Activated T-helper 2 cell treated with anti-CD3 and anti-CD28 coated beads, Interferon-gamma antibody, Interleukin-2, Interleukin-4, amounts not matched to agents 10 μg/mL and 5 μg/mL and 100 μg/mL, durations not matched to agents 14 hours and 24 hours and 36 hours (primary cell): ENCODE measurements at places on chromosomes 2 and 18. TPM values are rescaled to one million over a fixed set of nuclear protein-coding genes. Genes with fewer than 3 reads are reported as not detected.

DNA sequence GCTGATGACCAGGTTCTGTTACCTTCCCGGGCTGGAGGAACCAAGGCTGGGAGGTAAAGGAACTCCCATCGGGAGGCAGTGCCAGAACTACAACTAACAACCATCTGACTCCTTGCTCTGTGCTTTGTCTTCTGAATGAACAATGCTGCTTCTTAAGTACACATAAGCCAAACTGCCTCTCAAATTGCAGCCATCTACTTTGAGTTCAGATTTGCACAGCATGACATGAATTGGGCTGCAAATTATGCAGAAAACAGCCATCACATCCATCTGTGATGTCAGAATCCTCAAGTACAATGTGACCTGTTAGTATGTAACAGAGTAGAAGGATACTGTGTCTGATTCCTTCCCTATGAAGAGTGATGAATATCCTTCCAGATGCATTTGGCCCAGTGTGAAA, 290.6 kb downstream of the ZNF521 start:
- H3K36me3 ChIP-seq: no peaks in the 10 kb centered on the region
- no peak overlapping the region for H3K4me3 ChIP-seq
- no peak overlapping the region for H3K27ac ChIP-seq
- no peaks in the 10 kb centered on the region for H3K27me3 ChIP-seq

DNA sequence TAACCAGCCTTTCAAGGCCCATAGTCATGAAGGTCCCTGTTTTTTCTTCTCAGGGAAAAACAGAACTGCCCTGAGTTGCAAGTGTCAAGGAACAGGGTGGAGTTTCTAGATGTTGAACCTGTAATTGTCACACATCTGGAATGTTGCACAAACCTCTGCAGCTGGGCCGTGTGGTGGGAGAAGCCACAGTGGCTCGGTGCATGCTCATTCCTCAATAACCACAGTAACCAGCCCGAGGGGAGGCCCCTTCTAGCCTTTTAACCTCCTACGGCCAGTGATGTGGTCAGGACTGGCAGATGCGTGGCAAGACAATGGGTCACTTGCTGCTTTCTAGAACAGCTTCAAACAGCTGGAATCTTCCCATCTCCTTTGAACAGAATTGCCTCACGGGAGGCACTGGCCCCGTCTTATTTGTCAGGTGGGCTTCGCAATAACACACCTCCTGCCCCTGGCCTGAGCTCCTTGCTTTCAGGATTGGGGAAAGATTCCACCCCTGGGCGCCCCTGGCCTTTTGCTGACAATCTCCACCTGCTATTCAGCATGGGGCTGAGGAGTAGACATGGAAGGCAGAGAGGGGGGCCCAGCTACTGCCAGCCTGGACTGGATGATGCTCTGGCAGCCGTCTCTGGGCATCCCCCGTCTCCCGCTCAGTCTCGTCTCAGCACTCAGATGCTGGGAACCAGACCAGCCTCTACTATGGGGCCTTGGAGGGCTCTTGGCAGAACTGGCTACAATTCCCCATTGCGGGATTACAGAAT, 102.9 kb downstream of the KLHL29 start:
- no peak for DNase-seq
- H3K27ac ChIP-seq: peak overlapping the region; percentile 88
- no peak overlapping the region for H3K4me3 ChIP-seq
- no peaks in the 10 kb centered on the region for H3K36me3 ChIP-seq
- H3K27me3 ChIP-seq: peaks cover 10% of the 10 kb centered on the region
- H3K4me1 ChIP-seq: peaks cover 49% of the 10 kb centered on the region

DNA sequence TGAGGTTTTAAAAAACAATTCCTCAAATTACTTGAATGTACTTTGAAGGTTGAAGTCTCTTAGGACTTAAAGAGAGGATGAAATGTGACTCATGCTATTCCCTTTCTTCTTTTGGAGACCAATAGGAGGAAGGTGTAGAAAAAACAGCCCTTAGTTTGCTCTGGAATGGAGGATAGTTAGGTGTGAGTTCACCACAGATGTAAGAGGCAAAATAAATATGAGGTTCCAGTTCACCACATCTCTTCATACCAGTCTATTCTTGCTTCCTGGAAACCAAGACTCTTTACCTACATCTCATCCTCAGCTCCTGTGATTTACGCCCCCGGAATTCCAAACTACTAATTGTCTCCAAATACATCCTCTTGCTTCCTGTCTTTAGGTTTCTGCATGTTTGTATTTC, 77.5 kb upstream of the TTC21B start:
- H3K4me3 ChIP-seq: no peak overlapping the region
- no peaks in the 10 kb centered on the region for H3K36me3 ChIP-seq
- H3K4me1 ChIP-seq: no peaks in the 10 kb centered on the region
- no peak for DNase-seq
- H3K27ac ChIP-seq: no peak overlapping the region

The THSD7B gene
- total RNA-seq: not detected in 2 replicates

DNA sequence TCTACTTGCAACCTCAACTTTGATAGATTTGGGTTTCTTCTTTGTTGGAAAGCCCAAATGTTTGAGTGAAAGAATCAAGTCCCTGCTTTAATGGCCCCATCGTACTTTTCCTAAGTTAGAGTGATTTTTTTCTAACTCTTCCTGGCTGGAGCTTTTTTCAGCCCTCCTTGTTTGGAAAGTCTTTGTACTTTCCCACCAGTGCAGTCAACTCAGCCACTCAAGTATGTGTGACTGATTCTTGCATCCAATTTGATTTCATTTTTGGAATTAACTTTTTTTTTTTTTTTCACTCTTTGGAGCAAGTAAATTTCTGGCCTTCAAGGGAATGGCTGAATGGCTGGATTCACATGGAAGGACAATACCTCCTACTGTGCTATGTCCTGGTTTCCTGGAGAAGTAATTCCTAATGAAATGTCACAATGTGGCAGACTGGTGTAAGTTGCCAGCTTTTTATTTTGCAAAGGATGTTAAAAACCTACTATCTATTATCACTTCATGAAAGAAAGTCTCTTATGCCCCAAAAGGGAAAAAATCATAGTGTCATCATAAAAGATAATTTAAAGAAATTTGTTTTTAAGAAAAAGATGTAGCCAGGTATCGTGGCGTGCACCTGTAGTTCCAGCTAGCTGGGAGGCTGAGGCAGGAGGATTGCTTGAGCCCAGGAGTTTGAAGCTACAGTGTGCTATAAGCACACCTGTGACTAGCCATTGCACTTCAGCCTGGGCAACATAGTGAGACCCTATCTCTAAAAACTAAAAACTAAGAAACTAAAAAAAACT, 76.0 kb upstream of the ZFP36L2 start:
- H3K27me3 ChIP-seq: no peaks in the 10 kb centered on the region
- H3K4me1 ChIP-seq: peaks cover 37% of the 10 kb centered on the region
- H3K4me3 ChIP-seq: no peak overlapping the region
- H3K27ac ChIP-seq: no peak overlapping the region
- DNase-seq: no peak

The AGBL5 gene
- 12.5 and 13.8 TPM in 2 replicates for total RNA-seq

The KCNS3 gene
- 0.16 and 0.48 TPM in 2 replicates for total RNA-seq

DNA sequence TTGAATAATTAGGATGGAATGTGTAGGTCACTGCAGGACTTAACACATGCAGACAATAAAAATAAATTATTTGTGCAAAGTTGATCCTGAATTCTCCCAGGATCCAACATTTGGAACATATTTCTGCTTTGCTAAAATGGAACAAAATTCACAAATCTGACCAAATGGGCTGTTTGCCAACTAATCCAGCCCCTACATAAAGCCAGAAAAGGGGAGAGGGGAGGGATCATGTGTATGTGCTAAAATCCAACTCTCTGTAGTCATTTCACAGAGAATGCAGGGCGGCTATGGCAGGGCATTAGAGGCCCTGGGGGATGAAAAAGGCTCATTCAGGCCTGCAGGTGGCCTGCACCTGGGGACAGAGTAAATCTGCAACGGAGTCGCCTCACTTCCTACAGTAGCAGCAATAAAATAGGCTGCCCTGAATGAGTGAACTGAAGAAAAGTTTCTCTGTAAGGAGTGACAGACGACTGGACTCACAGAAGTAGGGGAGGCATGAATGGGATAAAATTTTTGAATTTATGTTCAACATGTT, 4.0 kb upstream of the ZFP36L2 start:
- no peak overlapping the region for H3K27ac ChIP-seq
- H3K4me3 ChIP-seq: no peak overlapping the region
- H3K27me3 ChIP-seq: no peaks in the 10 kb centered on the region
- peaks cover 20% of the 10 kb centered on the region for H3K4me1 ChIP-seq
- DNase-seq: no peak
- peaks cover 23% of the 10 kb centered on the region for H3K36me3 ChIP-seq

GRCh38 chr18:22466608-22467395, 49.1 kb upstream of the CTAGE1 start:
- H3K27me3 ChIP-seq: no peaks in the 10 kb centered on the region
- no peaks in the 10 kb centered on the region for H3K36me3 ChIP-seq
- H3K27ac ChIP-seq: no peak overlapping the region

DNA sequence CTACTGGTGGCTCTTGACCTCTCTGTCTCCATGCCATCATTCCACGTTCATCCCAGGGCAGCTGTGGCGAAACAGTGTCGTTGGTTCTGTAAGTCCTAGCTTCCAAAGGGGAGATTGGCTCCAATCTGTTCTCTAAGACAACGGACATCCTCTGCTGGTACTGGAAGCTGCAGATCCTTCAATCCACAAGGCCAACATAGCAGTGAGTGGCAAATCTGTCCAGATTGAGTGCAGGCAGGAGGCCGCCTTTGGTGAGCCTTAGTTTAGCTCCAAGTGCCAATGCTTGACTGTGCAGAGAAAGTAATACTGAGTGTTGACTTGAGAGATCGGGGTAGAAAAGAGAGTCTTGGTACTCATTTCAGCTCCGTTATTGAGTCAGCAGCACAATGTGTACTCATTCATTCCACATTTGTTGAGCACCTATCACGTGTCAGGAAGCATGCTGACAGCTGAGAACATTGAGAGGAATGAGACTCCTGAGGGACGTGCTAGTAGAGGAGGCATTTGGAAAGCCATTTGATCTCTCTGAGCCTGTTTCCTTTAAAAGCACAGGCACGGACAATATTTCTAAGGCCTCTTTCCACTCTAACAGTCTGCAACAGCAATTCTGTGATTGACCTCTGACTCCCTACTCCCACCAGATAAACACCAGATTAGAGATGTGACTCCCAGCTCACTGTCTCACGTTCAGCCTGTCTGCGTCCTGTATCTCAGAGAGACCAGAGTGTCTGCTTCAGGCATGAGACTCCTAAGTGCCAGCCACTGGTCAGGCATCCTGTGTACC, 306.0 kb downstream of the CLIP4 start:
- H3K27me3 ChIP-seq: peaks cover 13% of the 10 kb centered on the region
- no peak overlapping the region for H3K27ac ChIP-seq
- DNase-seq: no peak

The RGPD3 gene
- total RNA-seq: 0.30 and 0.34 TPM in 2 replicates

GRCh38 chr18:22115573-22115972, 53.8 kb upstream of the GATA6 start:
- H3K27ac ChIP-seq: no peak overlapping the region
- H3K27me3 ChIP-seq: no peaks in the 10 kb centered on the region
- no peaks in the 10 kb centered on the region for H3K4me1 ChIP-seq
- H3K36me3 ChIP-seq: no peaks in the 10 kb centered on the region
- H3K4me3 ChIP-seq: no peak overlapping the region
- DNase-seq: no peak

- H3K27me3 ChIP-seq: no peaks in the 10 kb centered on the region
- H3K4me1 ChIP-seq: no peaks in the 10 kb centered on the region
- no peak overlapping the region for H3K27ac ChIP-seq
- no peaks in the 10 kb centered on the region for H3K36me3 ChIP-seq
Observed at GRCh38 chr2:187102381-187102780, 253.4 kb upstream of the ZSWIM2 start.

DNA sequence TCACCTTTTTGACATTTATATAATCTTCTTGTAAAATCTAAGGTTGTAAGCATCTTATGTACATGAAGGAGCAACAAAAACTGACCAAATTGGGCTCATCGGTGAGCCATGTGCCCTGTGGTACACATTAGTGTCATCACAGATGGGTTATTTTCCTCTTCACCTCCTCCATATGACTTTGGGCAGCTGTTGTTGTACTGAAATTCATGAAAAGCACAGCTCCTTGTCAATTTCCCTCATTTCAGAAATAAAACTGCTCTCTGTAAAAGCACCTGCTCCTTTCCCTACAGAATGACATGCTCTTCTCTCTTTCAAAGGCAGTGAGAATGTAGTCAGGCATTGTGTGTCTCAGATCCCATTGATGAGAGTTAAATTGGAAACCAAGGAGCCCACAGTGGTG, 42.0 kb downstream of the DTNA start:
- no peak overlapping the region for H3K27ac ChIP-seq
- H3K4me3 ChIP-seq: no peak overlapping the region
- H3K27me3 ChIP-seq: peaks cover 3% of the 10 kb centered on the region
- no peak for DNase-seq
- no peaks in the 10 kb centered on the region for H3K4me1 ChIP-seq
- H3K36me3 ChIP-seq: no peaks in the 10 kb centered on the region

The GPR75 gene
- total RNA-seq: 2.4 TPM in 2 replicates

DNA sequence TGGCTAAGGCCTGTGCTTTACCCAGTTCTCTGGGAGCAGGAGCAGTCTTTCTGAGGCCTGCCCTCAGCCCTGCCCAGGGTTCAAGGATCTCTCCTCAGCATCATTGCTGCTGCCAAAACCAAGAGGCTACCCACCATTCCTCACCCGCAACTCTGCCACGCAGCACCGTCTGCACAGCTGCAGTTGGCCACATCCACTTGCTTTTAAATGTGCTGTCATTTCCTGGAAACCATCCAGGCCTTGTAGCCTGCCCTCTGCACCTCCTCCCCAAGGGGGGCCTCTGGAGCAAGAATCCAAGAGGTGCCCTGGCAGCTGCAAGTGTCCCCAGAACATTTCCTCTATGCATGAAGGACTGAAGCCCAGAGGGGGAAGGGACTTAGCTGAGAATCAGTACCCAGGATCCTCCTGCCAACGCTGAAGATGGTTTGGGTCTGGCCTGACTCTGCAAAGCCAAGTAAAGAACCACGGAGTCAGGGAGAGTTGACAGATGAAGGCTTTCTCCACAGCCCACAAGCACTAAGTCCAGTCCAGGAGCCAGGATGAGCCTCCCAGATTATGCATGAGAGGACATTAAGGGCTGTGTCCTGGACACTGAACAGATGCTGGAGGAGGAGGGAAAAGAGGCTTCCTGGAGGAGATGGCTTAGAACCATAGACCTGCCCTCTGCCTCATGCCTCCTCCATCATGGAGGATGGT, 14.9 kb downstream of the EMX1 start:
- H3K4me3 ChIP-seq: no peak overlapping the region
- H3K27ac ChIP-seq: no peak overlapping the region
- H3K4me1 ChIP-seq: peaks cover 4% of the 10 kb centered on the region
- no peaks in the 10 kb centered on the region for H3K36me3 ChIP-seq

The SKA1 gene
- 23.5 and 23.6 TPM in 2 replicates for total RNA-seq

The TGFBRAP1 gene
- total RNA-seq: 23.4 and 24.2 TPM in 2 replicates

DNA sequence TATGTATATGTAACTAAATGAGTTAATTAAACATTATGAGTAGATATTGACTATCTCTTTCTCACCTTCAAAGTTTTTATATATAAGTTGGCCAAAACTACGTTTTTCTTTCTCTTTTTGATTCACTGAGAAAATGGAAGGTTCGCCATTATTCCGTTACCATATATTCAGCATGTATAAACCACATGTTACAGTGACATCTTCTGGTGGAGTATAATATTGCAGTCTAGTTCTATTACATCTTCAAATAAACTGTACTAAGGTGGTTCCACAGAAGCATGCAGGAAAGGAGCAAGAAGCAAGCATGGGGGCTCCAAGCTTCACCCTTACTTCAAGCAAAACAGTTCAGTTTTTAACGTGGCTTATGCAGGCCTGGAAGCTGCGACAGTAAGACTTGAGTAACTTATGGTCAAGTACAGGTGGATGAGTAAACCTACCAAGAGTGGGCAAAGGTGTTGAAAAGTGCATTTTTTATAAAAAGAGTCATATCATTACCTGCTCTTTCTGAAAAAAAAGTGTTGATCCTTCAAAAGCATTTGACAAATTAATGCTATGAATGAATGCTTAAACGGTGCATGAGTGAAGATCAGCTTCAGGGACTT, 129.8 kb upstream of the RAB6C start:
- no peak overlapping the region for H3K27ac ChIP-seq
- H3K36me3 ChIP-seq: no peaks in the 10 kb centered on the region
